Osteocyte (in vitro differentiated cells): ENCODE measurements at places on chromosomes 2 and 18.

DNA sequence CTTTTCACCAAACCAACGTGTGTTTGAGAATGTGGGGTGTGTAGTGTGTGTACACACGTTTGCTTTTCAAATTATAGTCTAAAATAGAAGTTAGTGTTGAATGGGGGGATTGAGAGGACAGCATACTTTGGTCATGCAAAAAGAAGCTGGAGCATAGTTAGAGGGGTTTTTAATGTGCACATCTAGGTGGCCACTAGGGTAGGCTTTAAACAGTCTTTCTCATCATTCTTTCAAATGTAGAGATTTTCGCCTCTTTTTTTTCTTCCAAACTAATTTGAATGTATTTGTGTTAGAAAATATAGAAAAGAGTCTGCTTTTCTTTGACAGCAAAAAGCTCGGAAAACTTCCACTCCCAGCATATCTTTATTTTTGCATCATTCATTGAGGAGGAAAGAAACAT lies 165.2 kb upstream of the MYO3B start:
- DNase-seq = no peak

GRCh38 chr2:72933646-72934151 lies 16.4 kb downstream of the EMX1 start:
- DNase-seq = no peak

GRCh38 chr2:143674051-143674450 lies 544.8 kb downstream of the ARHGAP15 start:
- no peak for DNase-seq

DNA sequence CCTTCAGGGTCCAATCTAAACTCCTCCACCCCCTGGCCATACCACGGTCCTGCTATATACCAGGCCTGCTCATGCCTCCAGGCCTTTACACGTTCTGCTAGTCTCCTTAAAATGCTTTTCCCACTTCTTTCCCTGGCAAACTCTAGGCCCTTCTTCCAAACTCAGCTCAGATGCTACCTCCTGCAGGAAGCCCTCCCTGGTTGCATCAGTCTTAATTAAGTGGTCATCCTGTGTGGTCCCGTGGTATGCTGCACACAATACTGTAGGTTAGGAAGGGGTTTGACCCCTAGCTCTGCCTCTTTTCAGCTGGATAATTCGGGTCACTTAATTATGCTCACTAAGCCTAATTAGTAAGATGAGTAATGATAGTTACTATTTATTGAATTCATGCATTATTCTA lies 85.9 kb upstream of the SP3 start:
- DNase-seq = no peak

DNA sequence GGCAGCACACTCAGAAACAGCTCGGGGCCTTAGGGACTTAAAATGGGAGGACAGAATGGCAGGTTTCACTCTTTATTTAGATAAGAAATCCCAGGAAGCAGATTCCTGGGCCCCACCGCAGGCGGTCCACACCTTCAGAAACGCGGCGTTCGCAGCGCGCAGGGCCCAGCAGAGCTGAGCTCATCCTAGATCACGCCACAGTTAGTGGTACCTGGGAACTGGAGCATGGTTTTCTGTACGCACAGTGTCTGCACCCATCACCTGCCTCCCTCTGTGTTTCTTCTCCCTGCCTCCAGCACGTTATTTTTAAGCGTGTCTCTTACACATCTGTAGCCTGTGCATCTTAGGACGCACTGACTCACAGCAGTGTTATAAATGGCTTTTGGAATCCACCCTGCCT lies 242.1 kb downstream of the ALPK2 start:
- peak; percentile 70 for DNase-seq

- DNase-seq = no peak
Measured at GRCh38 chr18:10776493-10776892, 250.7 kb downstream of the NAPG start.

- no peak for DNase-seq
Measured at GRCh38 chr18:31064130-31064529, 21.6 kb upstream of the DSC3 start.

- no peak for DNase-seq
Measured at GRCh38 chr2:98483257-98483861, 38.7 kb downstream of the INPP4A start.

DNA sequence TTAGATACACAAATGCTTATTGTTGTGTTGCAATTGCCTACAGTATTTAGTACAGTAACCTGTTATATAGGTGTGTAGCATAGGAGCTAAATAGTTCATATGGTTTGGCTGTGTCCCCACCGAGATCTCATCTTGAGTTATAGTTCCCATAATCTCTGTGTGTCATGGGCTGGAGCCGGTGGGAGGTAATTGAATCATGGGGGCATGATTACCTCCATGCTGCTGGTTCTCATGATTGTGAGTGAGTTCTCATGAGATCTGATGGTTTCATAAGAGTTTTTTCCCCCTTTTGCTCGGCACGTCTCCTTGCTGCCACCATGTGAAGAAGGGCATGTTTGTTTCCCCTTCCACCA lies 190.5 kb upstream of the SESTD1 start:
- DNase-seq = no peak

DNA sequence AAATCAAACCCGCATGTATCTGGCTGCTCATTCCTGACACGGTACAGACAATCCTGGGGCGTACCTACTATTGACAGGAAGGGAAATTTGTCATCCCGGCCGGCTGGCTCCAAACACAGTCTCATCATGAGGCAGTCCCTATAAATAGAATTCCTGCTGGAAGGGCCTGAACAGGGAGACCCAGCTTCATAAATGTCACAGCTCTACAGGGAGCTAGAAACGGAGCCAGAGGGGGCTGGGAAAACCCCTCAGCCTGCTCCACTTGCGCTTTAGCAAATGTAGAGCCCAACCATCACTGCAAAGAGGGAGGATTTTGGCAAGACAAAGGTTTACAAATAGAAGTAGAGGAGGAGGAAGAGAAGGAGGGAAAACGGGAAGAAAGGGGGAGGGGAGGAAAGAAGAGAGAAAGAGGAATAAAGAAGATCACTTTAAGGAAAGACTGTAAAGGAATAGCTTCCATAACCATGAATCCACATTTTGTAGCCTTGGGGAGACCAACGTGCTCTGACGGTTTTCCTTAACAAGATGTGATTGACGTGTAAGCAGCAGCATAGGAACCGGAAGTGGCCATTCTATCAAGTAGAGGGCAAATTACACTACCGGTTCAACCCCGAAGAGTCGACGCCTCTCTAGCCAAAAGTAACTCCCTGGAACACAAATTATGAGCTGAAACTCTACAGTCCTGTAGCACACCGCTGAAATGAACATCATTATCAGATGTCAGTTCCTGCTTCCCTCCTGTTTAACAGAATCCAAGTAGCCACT lies 56.8 kb upstream of the TTN start:
- no peak for DNase-seq

GRCh38 chr2:170436077-170436943 lies 258.4 kb downstream of the MYO3B start:
- no peak for DNase-seq
